SHP77 (cell line): ENCODE measurements at places on chromosomes 1 and 21.
A peak's percentile ranks its signal among the peaks of the same experiment; 100 is the strongest.

GRCh38 chr1:15246960-15247614 is at the start of gene FHAD1:
FHAD1 (plus strand) TSS chr1:15247223; CDS start chr1:15251785, 4,562 bp downstream.
- DNase-seq, result peak; percentile 80

GRCh38 chr1:76125473-76126219 is 51.1 kb downstream of the ST6GALNAC3 start:
- DNase-seq, result no peak

GRCh38 chr1:65414538-65414937 is 5.9 kb upstream of the LEPR start:
- no peak for DNase-seq

GRCh38 chr1:156926175-156926574 is 5.7 kb downstream of the LRRC71 start:
- peak; percentile 20 for DNase-seq

- no peak for DNase-seq
Observed at GRCh38 chr1:214324896-214325800, 44.2 kb downstream of the SMYD2 start.

- no peak for DNase-seq
Observed at GRCh38 chr21:15054606-15055239, 10.1 kb downstream of the NRIP1 start.

- peak; percentile 42 for DNase-seq
Observed at GRCh38 chr1:27045973-27046558, 33.4 kb upstream of the TENT5B start.

GRCh38 chr1:1021920-1022259 is 2.0 kb downstream of the AGRN start:
- no peak for DNase-seq

DNA sequence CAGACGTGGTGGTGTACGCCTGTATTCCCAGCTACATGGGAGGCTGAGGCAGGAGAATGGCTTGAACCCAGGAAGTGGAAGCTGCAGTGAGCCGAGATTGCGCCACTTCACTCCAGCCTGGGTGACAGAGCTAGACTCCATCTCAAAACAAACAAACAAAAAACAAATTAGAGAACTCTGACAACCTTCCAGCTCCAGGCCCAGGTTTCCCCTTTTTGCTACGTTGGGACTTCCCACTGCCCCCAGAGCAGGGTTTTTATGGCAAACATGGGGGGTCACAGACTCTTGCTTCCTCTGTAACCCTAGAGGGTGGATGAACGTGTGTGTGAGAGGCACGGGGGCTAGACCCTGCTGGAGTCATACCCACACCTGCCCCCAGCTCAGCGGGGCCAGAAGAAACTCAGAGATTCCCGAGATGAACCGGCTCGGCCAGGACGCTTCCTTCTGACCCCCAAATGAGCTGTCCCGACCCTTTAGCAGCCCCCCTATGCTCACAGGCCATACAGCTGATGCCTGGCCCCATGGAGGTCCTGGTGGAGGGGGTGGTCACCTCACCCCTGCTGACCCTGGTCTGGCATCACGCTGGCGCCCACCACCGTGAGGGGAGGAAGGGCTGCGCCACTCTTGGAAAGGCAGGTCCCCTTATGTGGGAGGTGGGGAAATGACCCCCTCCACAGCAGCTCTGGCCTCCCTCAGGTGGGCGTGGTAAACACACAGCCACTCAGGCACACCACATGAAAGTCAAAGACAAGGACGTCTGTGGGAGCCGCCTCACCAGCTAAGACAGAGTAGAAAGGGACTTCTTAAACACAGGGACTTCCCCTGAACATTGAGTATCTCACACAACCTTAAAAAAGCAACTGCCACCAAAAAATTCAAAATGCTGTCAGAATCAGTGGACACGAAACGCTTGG is 7.1 kb downstream of the GPR157 start:
- DNase-seq, result no peak

DNA sequence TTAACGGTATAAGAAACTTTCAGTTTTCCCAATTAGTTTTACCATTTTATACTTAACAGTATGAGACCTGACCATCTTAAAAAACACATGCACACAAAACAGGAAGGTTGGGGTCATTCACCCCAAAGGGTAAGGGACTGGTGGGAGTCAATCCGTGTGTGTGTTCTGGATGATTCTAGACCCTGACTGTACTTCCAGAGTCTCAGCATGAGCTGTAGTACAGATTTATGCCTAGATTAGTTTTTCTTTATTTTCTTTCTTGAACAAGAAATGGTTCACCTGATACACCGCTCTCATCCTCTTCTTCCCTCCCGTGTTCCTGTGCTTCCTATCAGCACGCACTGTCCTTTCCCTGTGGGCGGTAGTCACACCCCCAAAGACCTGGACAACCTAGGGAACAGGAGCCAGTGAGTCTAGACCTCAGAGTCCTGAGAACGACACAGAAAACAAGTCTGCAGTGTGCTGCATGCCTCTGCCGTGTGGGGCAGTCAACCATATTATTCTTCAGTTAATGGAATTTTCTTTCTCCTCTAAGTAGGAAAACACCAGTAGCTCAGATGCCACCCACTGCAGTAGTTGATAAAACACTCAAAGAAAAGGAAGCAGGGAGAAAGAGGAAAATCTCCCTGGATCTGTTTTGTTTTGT is 38.9 kb upstream of the MRPS6 start:
- DNase-seq, result no peak

- no peak for DNase-seq
Observed at GRCh38 chr21:46065914-46066551, 31.9 kb upstream of the COL6A2 start.

GRCh38 chr1:225882694-225883615 is 775 bp upstream of the TMEM63A start:
- DNase-seq, result no peak

DNA sequence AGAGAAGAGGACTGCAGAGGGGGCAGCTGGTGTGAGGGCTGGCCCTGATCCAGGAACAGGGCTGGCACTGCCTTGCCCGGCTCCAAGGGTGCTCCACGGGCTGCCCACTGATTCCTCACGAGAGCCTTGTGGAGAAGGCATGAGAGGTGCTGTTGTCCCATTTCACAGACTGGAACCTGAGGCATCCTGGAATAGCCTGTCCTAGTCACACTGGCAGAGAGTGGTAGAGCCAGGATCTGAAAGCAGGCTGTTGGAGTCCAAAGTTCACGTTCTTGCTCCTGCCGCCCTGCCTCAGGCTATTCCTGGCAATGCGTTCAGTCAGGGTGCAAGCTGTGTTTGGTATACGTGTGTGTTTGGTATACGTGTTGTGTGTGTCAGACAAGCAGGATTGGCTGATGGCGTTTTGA is 1.8 kb downstream of the RER1 start:
- DNase-seq, result no peak

- no peak for DNase-seq
Observed at GRCh38 chr1:162370161-162370560, 6.5 kb downstream of the SPATA46 start.

DNA sequence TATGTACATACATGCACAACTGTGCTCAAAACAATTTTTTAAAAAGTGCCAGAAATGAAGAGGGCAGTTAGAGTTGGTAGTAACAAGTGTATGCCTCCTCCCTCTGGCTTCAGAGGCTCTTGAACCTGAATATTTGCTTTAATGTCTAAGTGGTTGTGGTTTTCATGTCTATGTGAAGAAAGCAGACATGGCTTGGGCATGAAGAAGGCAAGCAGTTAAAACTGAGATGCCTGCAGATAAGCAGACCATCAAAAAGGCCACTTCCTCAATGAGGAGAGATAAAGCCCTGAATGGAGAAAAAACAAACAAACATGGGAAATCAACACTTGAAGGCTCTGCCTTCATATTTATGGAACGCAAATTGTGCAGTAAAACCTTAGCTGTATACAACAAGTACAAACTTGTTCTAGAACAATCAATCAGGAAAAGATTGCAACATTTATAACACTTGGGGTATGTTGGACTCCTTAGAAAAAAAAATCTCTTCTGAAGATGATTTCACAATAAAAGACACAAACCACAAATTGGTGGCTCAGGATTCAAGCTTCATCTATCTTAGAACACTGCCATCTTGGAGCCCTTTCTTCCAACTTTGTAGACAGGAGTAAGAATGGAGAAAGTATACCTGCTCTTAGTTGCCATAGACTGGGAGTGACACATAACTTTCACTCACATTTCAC is 52.7 kb upstream of the PLA2G4A start:
- DNase-seq, result no peak

- DNase-seq, result no peak
Observed at GRCh38 chr1:45952072-45952471, 148.7 kb downstream of the MAST2 start.

DNA sequence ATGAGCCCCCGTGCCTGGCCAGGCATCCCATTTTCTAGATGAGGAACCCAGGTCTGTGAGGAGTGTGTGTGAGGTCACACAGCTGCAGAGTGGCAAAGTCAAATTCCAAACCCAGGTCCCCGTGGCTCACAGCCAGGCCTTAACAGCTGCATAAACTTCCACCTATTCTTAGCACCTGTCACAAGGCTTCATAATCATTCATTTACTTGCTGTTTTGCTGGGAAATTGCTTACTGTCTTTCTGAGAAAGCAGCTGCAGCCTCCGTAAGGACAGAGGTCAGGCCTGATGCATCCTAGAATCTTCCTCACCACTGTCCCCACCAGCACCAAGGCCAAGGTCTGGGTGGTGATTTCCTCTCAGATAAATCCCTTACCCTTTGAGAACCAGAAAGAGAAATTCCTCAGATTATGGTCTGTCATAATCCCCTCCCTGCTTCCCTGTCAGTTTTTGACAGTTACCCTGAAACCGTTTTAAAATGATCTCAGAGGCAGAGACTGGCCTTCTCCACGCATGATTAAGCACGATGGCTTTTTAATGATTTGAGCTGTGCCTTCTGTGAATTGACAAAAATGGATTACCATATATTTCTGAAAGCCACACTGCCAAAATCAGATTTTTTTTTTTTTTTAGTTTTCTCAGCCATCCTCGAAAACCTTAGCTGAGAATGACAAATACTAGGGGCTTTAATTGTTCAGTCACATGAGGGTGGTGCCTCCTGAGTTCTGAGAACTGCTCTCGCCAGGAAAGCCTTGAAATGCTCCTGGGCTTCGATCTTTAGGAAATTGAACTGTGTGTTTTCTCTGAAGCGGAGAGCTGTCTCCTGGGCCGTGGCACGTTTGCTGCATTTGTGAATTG is 70.0 kb upstream of the SELENON start:
- peak; percentile 78 for DNase-seq

DNA sequence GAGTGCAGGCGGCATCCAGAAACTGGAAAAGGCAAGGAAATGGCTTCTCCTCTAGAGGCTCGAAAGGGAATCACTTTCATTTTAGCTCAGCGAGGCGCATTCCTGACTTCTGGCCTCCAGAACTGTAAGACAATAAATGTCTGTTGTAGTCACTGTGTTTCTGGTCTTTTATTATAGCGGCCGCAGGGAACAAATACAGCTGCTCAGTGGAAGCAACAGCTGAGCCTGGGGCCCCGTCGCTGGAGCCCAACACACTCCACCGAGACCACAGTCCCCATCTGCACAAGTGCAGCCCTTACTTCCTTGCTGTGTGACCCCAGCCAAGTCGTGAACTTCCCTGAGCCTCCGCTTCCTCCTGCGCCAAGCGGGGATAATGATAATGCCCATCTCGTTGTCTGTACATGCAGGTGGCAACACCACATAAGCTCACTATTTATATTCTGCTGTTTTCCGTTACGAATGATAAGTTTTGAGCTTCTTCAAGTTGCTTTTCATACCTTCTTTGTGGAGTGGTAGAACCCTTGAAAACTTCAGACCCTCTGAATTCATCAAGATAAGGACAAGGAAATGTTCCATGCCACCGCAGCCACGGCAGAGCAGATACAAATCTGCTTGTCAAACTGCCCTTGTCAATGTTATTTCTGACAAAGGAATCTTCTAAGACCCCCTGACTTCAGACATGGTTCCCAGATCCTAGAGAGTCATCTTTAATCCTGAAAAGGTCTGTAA is 3.2 kb upstream of the LAPTM5 start:
- peak; percentile 33 for DNase-seq

DNA sequence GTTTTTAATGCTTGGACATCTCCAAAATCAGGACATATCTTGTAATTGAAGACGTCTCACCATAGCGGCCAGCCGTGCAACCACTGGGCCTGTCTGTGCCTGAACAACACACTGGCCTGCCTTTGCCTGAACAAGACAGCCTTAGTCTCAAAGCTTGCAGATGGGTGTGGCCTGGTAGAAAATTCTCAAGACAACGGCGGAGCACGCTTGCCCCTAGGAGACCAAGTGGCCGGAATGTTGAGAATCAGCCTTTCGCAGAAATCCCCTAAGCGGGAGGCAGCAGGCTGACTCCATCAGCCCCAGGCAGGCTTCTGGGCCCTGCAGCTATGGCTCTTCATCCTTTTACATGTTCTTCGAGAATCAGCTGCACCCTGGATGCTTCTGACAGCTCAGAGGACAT is 98.0 kb upstream of the C1orf174 start:
- no peak for DNase-seq

DNA sequence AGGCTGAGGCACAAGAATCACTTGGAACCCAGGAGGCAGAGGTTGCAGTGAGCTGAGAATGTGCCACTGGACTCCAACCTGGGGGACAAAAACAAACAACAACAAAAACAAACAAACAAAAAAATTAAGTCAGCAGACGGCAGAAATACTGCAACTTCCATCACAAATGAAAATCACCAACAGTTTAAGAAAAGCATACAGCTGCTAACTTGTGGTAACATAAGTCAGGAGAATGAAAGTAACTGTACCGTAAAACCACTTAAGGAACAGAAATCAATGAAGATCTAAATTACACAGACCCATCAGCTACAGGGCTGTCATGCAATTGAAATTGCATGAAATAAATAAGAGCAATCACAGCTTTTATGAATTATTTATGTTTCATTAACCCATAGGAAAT is 25.0 kb downstream of the MCOLN2 start:
- no peak for DNase-seq

DNA sequence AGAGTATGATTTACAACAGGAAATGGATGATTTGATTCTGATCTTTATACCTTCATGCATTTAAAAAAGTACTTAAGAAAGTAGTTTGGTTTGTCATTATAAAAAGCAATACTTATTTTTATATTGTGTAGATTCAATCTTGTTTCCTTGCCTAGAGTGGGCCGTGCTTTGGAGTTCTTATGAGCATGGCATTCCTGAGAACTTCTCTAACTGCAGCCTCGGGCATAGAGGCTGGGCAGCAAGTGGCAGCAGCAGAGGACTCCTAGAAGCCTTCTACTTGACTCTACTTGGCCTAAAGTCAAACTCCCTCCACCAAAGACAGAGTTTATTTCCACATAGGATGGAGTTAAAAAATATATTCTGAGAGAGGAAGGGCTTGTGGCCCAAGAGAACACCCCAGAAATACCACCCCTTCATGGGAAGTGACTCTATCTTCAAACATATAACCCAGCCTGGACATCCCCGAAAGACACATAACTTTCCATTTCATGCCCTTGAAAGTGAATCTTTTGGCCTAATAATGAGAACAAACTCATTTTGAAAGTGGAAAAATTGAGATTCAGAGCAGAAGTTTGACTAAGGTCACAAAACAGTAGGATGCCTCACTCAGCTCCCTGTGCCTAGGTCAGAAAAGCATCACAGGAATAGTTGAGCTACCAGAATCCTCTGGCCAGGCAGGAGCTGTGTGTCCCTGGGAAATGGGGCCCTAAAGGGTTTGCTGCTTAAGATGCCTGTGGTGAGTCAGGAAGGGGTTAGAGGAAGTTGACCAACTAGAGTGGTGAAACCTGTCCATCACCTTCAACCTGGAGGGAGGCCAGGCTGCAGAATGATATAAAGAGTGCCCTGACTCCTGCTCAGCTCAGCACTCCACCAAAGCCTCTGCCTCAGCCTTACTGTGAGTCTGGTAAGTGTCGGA is at the start of gene IVL:
Gene IVL (plus strand): TSS at position 861 of the 916 bp plus-strand sequence. CDS start 1,252 bp downstream, outside the sequence.
- DNase-seq, result no peak

GRCh38 chr1:12618661-12618964 is 603 bp upstream of the DHRS3 start:
- no peak for DNase-seq
